Stimulated activated CD8-positive, alpha-beta memory T cell treated with anti-CD3 and anti-CD28 coated beads, Interleukin-7, amount 100 ng/mL, for 1 hour (primary cell): ENCODE measurements at places on chromosomes 4 and X.

DNA sequence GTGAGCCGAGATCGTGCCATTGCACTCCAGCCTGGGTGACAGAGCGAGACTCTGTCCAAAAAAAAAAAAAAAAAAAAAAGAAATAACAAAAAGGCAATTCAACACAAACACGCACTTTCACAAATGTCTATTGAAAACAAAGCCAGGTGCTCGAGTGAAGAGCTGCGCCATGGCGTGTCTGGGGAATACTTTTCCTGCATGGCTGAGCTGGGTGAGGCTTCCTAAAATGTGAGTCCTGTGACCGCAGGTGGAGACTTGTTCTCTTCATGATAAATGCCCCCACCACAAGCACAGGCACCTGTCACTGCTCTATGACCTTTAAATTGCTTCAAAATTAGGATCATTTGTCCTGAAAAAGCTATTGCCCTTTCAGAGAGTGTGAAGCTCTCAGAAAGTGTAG lies 4.0 kb upstream of the ABLIM2 start:
- DNase-seq = no peak

DNA sequence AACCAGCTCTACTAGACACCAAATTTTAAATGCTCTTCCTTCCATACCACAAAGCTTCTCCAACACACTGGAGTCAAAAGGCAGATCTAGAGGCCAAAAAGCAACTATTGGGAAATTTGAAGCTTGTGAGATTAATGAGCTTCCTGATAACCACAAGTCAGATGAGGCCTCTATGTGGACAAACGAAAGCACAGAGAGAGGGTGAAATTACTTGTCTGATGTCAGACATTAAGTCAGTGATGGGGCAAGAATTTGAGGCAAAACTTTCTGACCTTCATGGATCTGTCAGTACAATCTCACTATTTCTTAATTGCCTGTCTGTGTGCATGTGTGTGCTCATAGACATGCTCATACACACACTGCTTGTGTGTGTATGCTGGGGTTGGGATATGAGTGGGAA lies 103.6 kb downstream of the GUCY2F start:
- no peak for DNase-seq

DNA sequence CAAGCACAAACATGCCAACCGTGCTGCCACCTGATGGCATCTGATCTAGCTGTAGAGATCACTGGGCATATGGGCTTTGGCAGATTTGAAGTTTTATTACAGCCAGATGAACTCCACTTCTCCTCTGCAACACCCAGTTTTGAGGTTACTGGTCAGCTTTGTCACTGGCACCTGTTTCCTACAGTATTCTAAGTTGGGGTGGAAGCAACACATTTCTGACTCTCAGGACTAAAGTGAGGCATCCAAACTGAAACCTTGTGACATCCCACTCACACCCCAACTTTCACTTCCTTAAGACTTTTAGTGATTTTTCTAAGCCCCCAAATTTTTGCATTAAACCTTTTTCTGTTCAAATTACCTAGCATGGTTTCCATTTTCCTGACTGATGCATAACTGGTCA lies 115.1 kb upstream of the PCDH18 start:
- DNase-seq = no peak

- no peak for DNase-seq
Measured at GRCh38 chrX:68083510-68083909, 349.8 kb downstream of the OPHN1 start.

- DNase-seq = no peak
Measured at GRCh38 chr4:129900430-129900953, 804.5 kb downstream of the C4orf33 start.

GRCh38 chrX:154836163-154836562 lies 1.7 kb upstream of the SMIM9 start:
- no peak for DNase-seq

DNA sequence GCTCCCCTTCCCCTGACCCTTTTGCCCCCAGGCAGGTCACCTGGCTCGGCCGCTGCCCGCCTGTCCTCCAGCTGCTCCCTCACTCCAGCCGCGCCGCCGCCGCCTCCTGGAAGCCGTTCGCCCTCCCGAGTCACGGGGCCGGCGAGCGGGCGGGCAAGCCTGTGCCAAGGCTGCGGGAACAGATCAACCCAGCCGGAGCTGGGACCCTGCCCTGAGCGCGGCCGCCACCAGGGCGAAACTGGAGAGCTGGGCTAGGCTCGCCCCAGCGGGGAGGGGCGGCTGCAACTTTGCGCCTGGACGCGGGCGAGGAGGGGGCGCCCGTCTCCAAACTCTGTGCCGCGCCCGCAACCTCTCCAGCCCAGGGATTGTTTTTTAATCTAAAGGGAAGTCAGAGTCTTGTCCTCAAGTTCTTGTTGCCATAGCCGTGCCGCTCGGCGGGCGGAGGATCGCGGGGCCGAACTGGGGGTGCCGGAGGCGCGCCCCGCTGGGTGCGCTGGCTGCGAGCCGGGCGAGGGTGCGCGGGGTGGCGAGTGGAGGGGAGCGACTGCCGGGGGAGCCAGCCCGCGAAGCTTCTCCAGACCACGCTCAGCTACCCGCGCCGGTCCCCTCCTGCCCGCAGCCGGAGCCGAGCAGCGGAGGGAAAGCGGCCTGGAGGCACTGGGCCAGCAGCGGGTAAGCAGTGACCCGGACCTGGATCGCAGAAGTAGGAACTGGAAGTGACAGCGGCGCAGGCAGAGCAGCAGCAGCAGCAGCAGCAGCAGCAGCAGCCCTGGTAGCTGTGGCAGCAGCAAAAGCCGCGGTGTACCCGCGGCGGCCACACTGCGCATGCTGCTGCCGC lies 13.4 kb downstream of the ARHGEF6 start:
- DNase-seq = no peak

DNA sequence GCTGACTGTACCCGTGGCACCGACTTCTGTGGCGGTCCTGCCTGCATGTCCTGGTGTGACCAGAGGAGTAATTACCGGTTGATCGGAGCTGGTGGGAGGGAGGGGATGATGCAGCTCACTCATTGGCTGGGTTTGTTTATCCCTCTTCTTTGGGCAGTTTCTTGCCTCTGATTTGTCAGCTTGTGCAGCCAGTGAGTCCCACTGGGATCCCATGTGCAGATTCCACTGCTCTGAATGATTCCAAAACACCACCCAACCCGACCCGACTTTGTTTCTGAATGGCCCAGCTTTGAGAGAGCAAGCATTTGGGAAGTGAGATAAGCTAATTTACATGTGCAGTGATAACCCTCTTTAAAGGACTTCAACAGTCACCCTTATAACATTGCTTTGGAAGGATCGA lies 13.8 kb downstream of the FHDC1 start:
- DNase-seq = no peak

- no peak for DNase-seq
Measured at GRCh38 chrX:17788439-17788838, 51.1 kb downstream of the SCML1 start.

- DNase-seq = no peak
Measured at GRCh38 chr4:169256856-169257761, 13.6 kb downstream of the SH3RF1 start.

GRCh38 chr4:128311659-128312403 lies 24.2 kb upstream of the PGRMC2 start:
- DNase-seq = no peak

- no peak for DNase-seq
Measured at GRCh38 chrX:44456685-44457084, 86.0 kb downstream of the FUNDC1 start.

GRCh38 chrX:69614886-69615285 lies 1.0 kb upstream of the EDA start:
- no peak for DNase-seq
